ENCODE measurements at places on chromosomes 1 and 21.

GRCh38 chr1:69711190-69711930 is 143.6 kb downstream of the LRRC7 start:
- no peak for DNase-seq

DNA sequence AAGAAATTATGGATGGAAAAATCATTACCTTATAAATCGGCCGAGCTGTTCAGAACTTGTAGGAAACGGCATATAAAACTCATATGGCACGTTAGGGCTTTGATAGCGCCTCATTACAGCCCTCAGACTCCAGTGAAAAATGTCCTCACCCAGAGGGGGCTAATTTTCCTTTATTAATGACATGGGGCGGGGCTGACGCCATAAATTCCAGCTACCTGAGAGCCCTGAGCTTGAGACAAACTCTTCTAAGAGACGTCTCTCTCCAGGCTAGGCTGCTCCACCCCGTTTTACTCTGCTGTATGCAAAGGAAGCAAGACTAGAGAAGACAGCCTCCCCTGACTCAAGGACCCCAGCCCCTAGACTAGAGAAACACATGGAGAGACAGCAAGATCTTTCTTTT is 149.4 kb downstream of the TRABD2B start:
- DNase-seq = no peak

DNA sequence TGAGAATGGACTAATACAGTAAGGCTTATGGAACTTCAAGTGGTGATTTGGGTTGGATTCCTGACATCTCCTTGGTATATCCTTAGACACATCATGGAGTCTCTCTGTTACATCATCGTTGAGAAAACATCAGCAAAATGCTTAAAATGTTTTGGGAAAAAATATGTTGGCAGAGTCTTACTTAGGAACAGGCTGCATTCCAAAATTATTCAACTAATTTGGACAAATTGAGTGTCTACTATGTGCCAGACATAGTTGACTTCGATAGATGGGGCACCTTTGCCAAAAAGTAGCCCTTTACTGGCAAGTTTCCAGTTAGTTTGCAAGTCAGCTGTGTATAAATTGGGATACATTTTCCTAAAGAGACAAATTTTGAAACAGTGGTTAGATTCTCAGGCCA is 253.4 kb upstream of the ST6GALNAC5 start:
- DNase-seq = no peak

DNA sequence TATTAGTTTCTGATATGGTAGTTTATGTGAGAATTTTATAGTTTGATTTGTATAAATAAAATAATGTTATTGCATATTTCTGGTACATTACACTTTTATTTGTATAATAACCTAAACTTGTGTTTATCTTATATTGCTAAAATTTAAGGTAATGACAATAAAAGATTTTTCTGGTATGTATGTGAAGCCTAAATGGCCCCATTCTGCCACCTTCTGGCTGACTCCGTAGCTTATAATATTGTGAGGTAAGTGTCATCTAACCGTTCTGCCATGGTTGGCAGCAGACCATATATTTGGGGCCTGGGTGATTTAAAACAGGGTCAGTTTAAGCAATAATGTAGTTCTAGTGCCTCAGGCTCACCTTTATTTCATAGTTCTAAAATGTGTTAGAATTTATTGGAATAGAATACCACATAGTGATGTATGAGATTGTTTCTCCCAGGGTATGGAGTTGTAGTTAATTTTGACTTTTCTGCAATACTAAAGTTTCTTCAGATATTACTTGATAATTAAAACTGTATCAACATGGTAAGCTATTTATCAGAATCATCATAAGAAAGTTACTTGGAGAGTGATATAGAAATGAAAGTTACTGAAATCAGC is 21.2 kb upstream of the PRKACB start:
- peak; percentile 14 for DNase-seq

- DNase-seq = no peak
Measured at GRCh38 chr1:12356004-12356890, 126.4 kb downstream of the VPS13D start.

- DNase-seq = no peak
Measured at GRCh38 chr1:41192456-41193178, 49.5 kb downstream of the SCMH1 start.

DNA sequence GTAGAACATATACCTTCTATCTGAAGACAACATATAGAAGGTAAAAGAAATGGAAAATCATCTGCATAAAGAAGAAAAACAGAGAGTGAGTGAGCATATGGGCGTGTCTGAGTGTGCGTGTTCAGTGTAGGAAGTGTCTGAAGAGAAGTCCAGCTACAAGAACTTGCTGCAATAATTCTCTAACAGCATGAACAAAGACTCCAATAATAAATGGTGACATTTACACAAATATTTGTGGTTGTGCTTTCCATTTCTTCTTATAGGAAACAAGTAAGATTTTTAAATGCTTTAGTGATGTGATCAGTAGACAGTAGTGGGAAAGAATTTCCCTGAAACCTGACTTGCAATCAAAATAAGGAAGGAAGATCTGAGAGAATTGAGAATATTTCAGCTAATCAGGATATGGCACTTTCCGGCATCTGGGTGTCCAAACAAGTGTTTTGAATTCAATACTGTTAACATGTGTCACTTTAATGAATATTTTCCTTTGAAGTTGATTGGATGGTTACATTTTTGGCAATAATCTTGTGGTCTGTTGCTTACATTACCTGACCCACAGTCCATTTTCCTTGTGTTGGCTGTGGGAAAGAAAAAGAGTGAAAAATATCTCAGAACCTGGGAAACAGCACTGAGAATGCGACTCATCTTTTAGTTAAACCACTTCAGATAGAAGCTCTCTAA is 154.0 kb downstream of the TGFB2 start:
- no peak for DNase-seq

GRCh38 chr1:3886106-3886670 is 13.9 kb downstream of the C1orf174 start:
- no peak for DNase-seq

GRCh38 chr1:93874025-93874651 is 4.9 kb downstream of the DNTTIP2 start:
- DNase-seq = no peak

DNA sequence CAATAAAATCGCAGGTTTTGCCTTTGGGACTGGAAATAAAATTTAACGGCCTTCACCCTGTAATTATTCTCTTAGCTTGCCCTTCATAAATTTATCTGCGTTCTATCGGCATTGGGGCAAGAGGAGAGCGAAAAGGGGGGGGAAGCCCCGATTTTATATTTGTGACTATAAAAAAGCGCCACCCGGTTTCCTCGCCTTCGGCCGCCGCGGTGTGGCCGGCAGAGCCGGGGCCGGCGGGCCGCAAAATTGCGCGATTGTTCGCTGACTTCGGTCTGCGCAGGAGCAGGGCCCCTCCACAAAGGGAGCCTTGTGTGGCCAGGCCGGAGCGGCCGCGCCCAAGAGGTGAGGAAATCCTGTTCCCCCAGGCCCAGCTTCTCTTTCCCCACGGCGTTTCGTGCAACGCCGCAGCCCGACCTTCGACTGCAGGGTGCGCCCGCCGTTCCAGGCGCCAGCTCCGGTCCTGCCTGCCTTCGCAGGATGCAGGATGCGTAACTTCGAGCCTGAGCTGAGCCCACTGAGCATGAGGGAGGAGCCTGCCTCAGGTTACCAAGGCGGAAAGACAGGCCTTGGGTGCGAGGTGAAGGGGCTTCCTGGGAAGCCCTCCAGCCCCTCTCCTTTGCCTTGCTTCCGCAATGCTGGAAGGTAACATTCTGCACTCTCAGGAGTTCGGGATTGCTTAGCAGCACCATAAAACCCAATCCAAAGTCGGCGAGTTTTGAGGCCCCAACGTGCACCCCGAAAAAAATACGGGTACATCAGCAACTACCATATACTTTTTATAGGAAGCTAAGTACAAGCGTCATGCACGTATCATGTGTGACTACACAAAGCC is 4.9 kb upstream of the TBX15 start:
- DNase-seq = no peak

DNA sequence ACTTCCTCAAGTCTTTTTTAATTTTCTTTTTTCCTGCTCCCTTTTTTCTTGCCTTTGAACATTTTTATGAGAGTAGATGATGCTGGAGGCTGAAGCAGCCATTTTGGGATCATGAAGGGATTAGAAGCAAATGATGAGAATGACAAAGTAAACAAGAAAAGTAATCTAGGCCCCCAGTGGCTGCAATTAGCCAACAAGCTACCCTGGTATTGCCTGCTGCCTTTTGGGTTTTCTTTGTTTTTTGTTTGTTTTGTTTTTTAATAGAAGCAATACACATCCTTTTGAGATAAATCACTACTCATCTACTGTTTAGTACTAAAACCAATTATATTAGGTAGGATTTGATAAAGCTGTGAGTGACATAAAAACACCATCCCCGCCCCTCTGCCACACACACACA is 280.7 kb upstream of the ADGRL2 start:
- no peak for DNase-seq

- DNase-seq = no peak
Measured at GRCh38 chr1:241990040-241990439, 8.9 kb downstream of the MAP1LC3C start.

DNA sequence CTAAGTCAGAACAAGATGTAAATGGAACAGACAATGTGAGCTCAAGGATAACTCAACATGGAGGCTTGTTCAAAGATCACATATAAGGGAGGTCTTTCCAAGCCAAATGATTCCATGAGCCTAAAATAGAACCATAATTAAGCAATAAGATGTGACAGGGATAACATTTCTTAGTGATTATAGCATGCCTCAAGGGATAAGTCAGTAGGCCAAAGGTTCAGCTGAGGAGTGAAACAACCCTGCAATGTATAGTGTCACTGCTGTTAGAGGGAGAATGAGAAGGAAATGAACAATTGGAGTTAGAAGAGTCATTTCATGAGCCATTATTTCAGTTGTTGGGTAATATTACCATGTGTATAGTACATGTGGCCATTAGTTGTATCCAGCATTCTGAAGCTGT is 25.0 kb downstream of the GORAB start:
- no peak for DNase-seq

GRCh38 chr1:53155534-53155933 is 13.1 kb upstream of the SLC1A7 start:
- DNase-seq = no peak

DNA sequence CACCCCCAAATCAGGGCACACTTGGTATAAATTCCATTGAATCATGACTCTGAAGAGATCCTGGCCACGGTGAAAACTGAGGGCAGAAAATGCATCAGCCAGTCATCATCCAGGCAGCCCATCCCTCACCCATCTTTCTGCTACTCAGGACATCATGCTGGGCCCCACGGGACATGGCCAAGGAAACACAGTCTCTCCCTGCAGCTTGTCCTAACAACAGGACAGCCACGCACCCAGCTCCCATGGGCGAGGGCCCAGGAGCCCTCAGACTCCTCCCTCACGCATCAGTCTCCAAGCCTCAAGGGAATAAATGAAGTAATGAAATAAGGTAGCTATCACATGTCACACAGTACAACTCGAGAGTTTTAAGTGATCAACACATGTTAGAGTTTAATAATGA is 37.8 kb downstream of the ELK4 start:
- no peak for DNase-seq

DNA sequence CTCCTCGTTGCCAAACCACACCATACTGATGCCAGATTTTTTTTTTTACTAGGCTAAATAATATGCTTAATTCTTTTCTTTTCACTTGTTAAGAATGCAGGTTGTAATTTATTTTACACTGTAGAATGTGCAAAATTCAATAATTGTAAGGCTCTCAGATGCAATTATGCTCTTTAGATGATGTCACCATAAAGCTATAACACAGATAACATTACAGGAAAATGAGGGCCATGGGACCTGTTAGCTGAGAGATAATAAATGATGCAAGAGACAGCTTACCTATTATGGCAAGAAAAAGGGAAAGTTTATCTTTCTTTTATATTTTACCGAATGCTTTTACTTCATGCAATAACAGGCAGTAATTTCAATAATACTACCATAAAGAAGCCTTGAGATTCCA is 35.4 kb downstream of the CHRM3 start:
- no peak for DNase-seq

Measured in stimulated activated CD4-positive, alpha-beta T cell treated with anti-CD3 and anti-CD28 coated beads, TNF-alpha, amount 100 ng/mL, for 48 hours (primary cell).